ENCODE measurements at places on chromosomes 4 and X.

DNA sequence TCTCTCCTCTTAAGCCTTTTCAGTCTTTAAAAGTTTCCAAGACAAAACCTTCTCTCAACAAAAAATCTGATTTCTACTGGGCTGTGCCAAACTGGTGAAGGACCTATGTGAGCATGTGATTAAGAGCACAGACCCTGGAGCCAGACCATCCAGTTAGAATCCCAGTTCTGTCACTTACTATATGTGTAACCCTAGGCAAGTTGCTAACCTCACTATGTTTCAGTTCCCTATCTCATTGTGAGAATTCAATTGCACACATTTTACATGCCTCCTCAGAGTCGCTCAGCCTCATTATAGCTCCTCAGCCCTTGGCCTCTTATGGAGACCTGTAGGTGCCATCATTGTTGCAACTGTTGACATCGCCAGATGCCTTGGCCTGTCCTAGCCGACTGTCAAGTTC, 54.1 kb upstream of the VEGFD start:
- no peak for DNase-seq

DNA sequence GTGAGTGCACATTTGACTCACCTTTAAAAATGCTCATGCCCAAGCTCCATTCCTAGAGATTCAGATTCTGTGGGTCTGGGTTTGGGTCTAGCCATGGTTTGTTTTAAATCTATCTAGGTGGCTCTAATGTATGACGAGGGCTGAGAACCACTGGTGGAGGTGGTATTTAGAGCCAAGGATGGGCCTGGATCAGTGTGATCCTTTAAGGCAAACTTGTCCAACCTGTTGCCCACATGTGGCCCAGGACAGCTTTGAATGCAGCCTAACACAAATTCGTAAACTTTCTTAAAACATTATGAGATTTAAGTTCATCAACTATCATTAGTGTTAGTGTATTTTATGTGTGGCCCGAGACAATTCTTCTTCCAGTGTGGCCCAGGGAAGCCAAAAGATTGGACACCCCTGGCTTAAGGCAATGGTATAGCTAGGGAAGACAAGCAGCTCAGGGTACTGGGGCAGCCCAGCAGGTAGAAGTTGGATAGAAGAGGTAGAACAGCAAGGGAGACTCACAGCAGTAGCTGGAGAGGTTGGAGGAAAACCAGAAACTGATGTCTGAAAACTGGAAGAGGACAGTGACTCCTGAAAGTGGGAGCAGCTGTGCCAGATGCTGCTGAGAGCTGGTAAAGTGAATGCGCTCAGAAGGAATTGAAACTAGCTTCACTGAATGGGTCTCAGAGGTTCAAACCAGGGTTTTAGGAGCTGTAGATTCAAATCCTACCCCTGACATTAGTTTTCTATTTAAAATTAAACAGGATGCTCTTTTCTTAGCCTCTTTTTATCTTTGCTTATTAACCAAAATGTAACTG, 18.2 kb downstream of the ADD1 start:
- no peak for DNase-seq

DNA sequence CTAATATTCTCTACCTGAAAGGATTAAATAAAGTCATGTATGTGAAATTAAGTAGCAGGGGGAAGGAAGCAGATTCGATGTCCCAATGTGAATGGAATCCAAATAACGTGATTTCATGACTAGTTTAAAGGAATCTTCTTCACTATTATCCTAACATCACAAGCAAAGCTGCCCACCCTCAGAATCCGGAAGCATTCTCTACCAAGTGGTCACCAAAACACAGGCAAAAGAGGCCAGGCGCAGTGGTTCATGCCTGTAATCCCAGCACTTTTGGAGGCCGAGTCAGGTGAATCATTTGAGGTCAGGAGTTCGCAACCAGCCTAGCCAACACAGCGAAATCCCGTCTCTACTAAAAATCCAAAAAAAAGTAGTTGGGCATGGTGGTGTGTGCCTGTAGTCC, 212.9 kb downstream of the LDB2 start:
- DNase-seq, result no peak

- DNase-seq, result no peak
Measured at GRCh38 chr4:138790706-138791340, 224.8 kb upstream of the NOCT start.

DNA sequence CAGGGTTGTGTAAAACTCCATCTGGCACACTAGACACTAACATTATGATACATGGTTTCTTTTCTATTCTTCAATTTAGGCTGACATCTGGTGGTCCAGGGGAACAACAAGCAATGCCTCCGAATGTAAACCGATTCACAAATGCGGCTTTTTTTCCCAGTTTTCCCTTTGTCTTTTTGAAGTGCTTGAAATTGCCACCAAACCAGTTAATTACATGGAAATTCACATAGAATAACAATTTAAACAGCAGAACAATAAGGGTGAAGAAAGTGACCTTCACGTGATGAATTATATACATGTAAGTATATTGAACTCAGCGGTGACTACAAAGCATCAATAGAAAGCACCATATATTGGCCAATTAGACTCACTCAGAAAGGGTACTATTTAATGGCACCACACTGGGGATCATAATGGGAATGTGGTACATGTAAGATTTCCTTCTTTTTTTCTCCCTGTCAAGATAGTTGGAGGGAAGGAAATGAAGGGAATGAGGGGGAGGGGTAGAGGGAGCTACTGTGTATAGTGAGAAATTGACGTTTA, 103.9 kb downstream of the MMRN1 start:
- no peak for DNase-seq

- DNase-seq, result no peak
Measured at GRCh38 chr4:72209600-72209999, 177.8 kb downstream of the NPFFR2 start.

GRCh38 chrX:25105221-25105620, 89.5 kb upstream of the ARX start:
- no peak for DNase-seq

DNA sequence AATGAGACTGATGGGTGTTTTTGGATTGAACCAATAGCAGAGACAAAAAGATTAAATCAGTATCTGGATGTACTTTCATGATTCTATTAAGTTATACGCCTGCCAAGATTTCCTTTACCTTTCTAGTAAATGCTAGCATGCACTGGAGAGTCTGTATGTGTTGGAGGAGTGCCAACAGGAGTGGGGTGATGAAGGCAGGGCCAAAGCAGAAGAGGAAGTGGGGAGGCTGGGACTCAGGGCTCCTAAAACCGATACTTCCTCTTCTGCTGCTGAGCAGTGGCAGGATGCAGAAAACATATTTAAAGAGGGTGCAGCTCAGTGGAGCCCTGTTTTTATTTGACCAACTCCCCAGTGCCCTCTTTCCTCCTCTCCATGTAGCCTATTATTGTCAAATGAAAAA, 5.6 kb downstream of the CYSLTR1 start:
- no peak for DNase-seq

GRCh38 chr4:7653510-7654369, 219.0 kb upstream of the PSAPL1 start:
- no peak for DNase-seq

GRCh38 chr4:56953680-56954520, 23.5 kb downstream of the NOA1 start:
- DNase-seq, result peak; percentile 4

- DNase-seq, result no peak
Measured at GRCh38 chrX:133574716-133575115, 159.4 kb upstream of the GPC4 start.
